Left renal cortex interstitium (tissue), 4 donors: ENCODE measurements at places on chromosomes 16 and 17.

GRCh38 chr17:17070931-17071330, 28.7 kb downstream of the MPRIP start:
- DNase-seq = no peak

DNA sequence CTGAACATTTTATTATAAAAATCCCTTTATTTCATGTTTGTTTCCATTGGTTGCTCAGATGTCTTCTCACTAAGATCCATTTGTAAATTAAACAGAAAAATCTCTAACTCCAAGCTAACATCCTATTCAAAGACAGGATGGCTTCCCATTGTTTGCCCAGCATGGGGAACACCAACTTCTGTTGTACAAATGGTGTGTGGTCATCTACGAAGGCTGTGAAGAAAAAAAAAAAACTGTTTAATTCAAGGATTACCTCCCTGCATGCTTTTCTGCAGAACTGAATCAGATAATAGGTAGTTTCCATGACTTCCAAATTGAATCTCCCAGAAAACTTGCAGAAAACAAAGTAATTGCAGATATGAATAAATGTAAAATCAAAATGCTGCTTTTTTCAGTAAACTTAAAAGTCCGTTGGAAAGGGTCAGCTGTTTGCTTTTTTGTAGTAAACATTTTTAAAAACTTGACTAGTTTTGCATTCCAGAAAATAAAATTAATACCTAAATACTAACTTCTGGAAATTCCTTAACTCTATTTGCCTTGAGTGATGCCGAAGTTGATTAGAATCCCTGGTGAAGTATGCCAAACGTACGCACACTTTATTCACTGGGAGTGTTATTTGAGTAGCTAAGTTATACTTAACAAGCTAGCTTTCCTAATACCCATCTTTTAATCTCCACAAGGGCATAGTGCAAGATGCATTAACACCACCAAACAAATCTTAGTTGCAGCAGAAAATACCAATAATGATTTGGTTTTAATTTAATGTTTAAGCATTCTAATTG, 7.7 kb downstream of the SALL1 start:
- DNase-seq = no peak

GRCh38 chr16:73151225-73151624, 103.3 kb upstream of the ZFHX3 start:
- DNase-seq = no peak

DNA sequence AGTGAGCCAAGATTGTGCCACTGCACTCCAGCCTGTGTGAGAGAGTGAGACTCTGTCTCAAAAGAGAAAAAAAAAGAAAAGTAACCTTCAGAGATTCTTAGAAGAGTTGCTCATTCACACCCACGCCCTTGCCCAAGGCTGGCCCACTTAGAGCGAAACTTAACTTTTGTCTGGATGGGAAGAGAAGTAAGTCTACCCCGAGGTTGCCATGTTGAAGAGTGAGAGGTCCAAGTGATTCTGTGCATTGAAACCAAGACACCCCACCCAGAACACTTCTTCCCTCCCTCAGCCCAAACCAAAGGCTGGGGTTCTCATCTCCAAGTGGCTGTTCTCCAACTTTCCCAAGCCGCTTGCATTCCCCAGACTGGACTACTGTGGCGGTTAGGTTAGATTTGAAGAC, 2.4 kb upstream of the CISD3 start:
- DNase-seq = no peak

DNA sequence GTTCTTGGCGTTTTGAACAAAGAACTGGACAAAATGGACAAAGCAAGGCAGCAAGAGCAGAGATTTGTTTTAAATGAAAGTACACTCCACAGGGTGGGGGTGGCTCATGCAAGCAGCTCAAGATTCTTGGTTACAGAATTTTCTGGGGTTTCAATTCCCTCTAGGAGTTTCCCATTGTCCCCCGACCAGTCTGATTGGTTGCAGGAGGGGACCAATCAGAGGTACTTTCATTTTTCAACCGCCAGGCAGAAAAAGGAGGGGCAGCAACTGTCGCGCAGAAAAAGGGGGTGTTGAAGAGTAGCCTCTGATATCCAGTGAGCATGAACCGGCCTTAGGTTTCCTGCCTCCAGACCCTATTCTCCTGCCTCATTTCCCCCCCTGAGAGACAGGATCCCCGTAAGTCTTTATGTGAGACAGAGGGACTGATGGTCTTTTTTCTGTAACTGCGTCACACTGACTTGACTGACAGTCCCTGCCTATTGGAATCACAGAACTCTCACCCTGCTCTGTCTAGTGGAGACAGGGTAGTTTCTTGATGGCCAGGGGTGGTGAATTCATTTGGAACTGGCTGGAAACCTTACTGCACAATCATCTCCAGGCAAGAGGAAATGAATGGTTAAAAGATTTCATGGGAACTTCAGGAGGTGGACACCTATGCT, 59.4 kb upstream of the ALOX12 start:
- no peak for DNase-seq

DNA sequence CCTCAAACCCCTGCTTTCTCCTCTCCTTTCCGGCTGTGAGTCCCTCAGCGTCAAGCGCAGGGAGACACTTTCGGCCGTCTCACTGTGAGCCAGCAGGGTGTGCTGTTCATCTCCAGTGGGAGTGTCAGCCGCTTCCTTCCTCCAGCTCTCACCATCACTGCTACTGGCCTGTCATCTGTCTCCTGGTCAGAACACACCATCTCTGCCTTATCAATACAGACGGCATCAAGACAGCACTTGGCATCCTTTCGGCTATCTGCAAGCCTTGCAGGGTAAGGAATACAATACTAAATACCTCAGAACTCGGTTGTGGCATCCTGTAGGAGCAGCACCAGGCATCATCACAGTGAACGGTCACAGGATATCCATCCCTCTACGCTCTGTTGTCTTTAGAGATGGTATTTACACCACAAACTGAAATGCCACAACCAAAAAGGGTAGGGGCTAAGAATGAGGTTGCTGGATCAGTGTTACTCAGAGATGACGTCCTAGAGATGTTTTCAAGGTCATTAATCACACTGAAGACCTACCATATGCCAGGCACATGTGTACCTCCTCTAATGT, 20.7 kb upstream of the CMTM4 start:
- no peak for DNase-seq

DNA sequence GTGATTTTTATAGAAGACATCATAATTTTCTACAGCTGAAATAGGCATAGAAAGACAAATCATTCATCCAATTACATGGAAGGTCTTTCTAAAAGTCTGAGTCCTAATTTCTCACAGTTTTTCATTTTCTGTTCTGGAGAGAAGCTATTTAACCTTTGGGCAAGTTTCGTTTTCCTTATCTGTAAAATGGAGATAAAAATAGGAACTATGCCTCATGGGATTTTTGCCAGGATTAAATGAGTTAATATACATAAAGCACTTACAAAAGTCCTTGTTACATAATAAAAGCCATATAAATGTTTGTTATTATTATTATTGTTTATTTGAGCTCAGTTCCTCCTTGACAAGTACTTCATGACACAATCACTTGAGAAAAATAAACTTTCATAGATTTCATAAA, 121.4 kb downstream of the SKAP1 start:
- no peak for DNase-seq
